Stimulated activated CD8-positive, alpha-beta memory T cell treated with anti-CD3 and anti-CD28 coated beads, Interleukin-4, amount 100 ng/mL, for 4 hours (primary cell): ENCODE measurements at places on chromosomes 5 and 9.

GRCh38 chr5:60163762-60164161 is 270.2 kb upstream of the PDE4D start:
- DNase-seq: no peak

GRCh38 chr5:84779186-84779585 is 394.5 kb upstream of the EDIL3 start:
- no peak for DNase-seq

- DNase-seq: no peak
Measured at GRCh38 chr5:137348759-137349158, 150.4 kb downstream of the SPOCK1 start.

- DNase-seq: no peak
Measured at GRCh38 chr5:118405650-118406061, 582.7 kb downstream of the DTWD2 start.

- no peak for DNase-seq
Measured at GRCh38 chr5:155024015-155024414, 10.5 kb downstream of the KIF4B start.

- DNase-seq: no peak
Measured at GRCh38 chr5:96292582-96293247, 140.3 kb downstream of the PCSK1 start.

DNA sequence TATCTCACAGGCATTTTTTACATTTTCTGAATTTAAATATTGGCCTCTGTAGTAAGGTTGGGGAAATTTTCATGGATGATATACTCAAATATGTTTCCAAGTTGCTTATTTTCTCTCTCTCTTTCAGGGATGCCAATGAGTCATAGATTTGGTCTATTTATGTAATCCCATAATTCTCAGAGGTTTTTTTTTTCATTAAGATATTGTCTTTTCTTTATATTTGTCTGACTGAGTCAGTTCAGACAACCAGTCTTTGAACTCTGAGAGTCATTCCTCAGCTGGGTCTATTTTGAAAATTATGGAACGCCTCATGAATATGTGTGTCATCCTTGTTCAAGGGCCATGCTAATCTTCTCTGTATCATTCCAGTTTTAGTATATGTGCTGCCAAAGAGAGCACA is 223.2 kb downstream of the PCSK1 start:
- DNase-seq: no peak

DNA sequence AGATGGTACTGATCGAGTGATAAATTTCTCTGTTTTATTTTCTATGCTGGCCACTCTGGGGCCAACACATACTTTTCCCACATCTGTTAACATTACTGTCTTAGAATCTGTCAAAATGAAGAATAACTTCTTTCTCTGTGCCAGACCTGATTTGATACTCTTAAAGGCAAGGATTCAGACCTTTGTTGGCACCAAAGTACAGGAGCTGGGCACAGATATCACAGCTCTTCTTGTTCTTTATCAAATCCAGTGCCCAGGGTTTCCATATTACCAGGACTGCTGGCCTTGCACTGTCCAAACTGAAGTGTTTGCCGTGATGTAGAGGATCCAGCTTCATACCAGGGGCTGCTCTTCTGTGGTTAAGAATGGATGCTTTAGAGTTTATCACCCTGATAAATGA is 20.9 kb downstream of the ZNF474 start:
- no peak for DNase-seq

DNA sequence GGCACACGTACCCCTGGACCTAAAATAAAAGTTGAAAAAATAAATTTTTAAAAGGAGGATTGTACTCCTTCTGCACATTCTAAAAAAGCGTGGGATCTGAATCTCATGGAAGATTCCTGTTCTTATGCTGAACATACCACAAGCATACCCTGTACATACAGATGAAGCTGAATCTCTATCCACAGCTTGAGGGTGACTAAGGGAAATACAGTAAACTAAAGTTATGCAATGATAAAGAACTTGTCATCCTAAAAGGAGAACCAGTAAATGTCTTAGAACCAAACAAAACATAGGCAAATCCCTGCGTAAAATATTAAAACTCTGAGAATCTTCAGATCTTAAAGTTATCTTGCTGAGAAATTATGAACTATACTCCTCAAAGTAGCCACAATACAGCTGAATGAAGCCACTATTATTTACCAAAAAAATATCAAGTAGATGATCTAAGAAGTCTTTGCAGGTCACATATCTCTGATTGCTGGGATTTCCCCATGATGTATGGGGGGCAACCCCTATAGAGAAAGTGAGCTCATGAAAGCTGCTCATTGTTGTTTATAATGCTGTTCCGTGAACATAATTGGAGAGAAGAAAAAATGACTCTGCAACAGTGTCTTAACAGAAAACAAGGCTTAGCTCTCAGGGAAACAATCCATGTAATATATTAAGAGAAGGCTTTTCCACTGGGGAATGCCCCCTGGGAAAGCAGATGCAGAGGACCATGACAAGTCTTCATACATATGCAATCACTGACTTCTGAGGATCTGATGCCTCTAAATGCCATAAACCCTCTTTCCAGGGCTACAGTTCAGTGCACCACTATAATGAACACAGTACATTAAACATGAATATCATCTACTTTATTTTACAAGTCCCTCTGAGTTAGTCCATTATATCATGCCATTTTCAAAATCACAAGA is 210.1 kb downstream of the EPB41L4A start:
- no peak for DNase-seq

DNA sequence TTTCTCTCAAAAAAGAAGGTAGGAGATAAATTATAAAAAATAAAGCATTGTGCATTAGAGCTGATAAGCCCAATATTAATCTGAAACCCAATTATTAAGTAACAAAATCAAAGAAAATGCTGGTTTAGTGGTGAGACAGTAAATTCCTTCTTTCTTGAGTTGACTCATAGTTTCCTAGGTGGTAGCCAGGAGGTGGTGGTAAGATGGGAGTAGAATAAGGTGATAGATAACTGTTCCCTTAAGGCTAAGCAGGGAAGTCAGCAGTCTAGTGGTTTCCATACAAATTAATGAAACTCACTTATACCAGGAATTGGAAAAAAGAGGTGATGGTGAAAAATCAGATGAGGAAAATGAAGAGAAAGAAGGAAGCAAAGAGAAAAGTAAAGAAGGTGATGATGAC is 23.2 kb downstream of the LYSMD3 start:
- DNase-seq: no peak

DNA sequence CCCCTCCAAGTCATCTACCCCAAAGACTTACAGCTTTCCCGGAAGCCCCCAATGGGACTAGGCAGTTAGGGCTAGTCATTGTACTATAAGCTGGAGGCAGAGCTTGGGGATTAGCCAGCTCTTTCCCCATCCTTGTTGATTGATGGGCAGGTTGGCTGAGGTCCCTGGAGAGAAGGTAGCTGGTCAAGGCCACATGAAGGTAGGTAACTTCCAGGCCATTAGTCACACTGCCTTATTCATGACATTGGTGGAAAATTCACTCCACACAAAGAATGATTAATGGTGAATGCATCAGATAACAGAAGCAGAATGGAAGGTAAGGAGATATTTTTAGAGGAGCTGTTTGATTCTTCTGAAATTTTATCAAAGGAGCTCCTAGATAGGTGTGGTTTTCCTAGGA is 49.5 kb upstream of the TGFBR1 start:
- DNase-seq: no peak

DNA sequence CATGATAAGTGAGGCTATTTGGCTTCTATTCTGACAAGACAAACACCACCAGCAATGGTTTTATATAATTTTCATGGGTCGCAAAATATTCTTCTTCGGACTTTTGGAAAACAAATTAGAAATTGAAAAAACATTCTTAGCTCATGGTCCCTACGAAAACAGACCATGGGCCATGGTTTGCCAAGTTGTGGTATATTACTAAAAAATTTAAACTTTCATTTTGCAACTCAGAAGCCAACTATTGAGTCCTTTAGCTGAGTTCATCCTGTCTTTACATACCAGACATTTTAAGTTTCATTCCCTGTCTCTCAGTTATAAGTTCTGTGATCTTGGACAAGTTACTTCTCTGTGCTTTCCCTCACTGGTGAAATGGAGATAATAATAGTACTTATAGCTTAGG is 198.1 kb downstream of the CSNK1G3 start:
- no peak for DNase-seq

DNA sequence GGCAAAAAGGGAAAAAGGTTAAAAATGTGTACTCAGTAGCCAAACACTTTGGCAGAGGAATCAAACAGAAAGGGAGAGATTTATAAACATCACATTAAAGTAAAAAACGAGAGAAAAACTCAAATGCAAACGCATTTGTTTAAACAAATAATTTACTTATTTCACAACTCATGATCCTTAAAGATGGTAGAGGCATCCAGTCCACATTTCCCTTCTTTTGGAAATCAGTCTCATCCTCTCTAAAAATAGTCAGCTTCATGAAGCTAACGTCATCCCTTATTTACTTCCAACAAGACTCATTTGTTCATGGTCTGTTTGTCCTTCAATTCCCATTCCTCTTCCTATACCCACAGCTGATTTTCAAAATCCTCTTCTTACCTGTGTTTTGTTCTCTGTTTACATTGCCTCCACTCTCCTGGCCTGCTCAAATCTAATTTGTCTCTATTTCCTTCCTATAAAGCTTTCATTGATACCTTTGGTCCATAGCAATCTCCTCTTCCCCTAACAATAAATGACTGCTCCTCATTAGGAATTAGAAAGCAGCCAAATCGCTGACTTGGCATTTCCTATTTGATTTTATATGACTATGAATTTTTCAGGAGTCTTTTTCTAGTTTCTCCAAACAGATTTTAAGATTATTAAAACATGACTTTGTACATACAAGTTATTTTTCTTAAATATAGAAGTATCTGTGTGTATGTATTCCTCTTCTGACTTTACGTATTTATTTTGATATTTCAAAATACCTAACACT is 805.3 kb downstream of the TLE1 start:
- DNase-seq: no peak

DNA sequence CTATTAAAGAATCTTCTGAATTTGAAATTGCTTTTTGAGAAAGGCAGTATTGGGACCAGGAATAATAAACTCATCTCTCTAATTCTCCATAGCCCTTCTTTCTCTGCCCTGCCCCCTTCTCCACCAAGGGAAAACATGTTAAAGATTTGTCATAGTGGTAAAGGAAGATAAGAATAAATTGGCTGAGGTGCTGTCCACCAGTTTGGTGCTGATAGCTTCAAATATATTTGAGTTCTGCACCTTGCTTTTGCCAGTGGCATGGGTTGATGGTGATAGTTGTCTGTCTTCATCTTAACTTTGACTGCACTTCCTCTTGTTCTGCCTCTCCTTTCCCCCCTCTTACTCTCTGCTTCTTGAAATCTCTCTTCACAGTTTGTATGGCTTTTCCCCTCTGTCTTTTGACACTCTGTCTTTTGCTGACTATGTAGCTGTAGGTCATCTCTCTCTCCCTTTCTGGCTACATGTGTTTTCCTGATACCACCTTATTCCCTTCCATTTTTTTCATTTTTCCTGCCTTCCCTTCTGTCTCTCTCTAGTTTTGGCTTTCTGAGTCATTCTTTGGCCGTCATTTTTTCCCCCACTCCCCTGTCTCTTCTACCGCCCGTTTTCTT is 56.6 kb downstream of the NDUFS4 start:
- no peak for DNase-seq

GRCh38 chr5:59264639-59265245 is 628.8 kb downstream of the PDE4D start:
- no peak for DNase-seq

DNA sequence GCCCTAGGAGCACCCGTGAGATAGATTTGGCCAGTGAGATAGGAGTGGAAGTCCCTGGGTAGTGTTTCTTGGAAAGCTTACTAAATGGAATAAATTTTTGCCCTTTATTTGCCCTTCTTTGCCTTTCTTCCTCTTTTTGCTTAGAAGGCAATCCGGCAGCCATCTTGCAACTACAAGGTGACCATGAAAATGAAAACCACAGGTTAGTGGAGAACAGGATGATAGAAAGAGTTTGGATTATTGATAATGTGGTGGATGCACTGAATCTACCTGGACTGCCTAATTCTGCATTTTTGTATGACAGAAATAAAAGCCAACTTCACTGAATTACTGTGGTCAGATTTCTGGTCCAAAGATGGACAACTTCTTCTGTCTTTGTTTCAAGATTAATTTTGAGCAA is 33.2 kb downstream of the TARS1 start:
- DNase-seq: no peak

DNA sequence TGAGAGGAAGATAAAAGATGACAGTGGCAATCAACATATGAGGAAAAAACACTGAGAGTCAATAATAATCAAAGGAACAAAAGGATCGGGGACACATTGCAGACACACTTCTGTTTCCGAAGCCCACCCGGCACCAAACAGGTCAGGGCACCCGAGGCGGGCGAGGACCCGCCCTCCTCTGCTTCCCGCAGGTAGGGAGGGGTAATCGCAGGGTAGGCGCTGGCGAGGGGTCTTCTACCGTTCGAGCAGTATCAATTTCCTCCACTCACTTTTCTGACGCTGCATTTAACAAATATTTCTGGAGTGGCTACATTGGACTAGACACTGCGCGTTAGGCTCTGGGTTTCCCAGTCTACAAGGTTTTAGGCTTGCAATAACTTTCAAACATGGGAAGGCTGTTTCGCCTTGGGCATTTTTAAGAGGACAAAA is 1.3 kb downstream of the TXN start:
- DNase-seq: no peak

GRCh38 chr5:91235271-91235694 is 147.8 kb downstream of the ARRDC3 start:
- DNase-seq: no peak

DNA sequence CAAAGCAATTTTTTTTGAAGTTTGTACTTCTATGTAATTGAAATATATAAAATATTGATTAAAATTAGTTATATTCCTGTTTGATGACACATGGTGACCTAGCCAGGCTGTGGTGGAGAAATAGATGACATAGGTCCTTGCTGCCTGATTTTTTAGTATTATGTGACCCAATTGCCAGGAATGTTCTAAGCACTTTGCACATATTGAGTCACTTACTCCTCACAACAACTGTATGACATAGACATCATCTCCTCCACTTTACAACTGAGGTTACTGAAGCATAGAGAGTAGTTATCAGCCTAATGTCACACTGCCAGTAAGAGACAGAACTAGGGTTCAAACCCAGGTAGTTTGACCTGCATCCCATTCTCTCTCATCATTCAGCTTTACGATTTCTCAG is 26.2 kb upstream of the SNX18 start:
- DNase-seq: no peak

GRCh38 chr9:135987838-135988404 is 26.7 kb upstream of the UBAC1 start:
- no peak for DNase-seq
